ENCODE measurements at places on chromosomes 5 and 9.

GRCh38 chr9:138052322-138052615, 174.7 kb downstream of the CACNA1B start:
- no peak for DNase-seq

- no peak for DNase-seq
Observed at GRCh38 chr5:84260140-84260539, 124.5 kb downstream of the EDIL3 start.

- DNase-seq: no peak
Observed at GRCh38 chr5:176535101-176535663, 2.0 kb downstream of the RNF44 start.

DNA sequence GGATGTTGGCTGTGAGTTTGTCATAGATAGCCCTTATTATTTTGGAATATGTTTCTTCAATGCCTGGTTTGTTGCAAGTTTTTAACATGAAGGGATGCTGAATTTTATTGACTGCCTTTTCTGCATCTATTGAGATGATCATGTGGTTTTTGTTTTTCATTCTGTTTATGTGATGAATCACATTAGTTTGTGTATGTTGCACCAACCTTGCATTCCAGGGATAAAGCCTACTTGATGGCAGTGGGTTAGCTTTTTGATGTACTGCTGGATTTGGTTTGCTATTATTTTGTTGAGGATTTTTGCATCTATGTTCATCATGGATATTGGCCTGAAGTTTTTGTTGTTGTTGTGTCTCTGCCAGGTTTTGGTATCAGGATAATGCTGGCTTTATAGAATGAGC, 225.6 kb downstream of the PCSK1 start:
- no peak for DNase-seq

- DNase-seq: peak; percentile 17
Observed at GRCh38 chr5:134851307-134851923, 5.6 kb downstream of the C5orf24 start.

- DNase-seq: no peak
Observed at GRCh38 chr5:121962347-121962670, 534 bp downstream of the SRFBP1 start.

GRCh38 chr9:85715587-85715986, 26.2 kb downstream of the AGTPBP1 start:
- no peak for DNase-seq

GRCh38 chr9:105621001-105621400, 41.3 kb upstream of the TAL2 start:
- no peak for DNase-seq

DNA sequence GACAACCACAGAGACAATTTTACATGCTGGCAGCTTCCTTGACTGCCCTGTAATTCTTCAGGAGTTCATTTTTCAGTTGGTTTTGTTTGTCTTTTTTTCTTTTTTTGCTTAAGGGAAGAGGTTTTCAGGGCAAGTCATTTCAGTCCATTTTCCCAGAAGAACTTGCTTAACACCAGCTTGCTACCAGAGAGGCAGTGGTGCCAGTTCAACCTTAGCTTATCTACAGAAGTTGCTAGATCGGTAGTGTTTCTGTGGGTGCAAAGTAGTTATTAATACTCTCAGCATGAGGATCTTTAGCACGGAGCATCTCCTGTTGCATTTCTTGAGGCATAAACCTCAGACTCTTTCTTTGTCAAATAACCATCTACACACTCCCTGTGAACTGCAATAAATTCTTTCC, 1.1 kb downstream of the SPEF2 start:
- DNase-seq: no peak

- no peak for DNase-seq
Observed at GRCh38 chr9:109507421-109507838, 9.3 kb upstream of the PTPN3 start.
